Esophagus muscularis mucosa (tissue), 4 donors: ENCODE measurements at places on chromosomes 7 and 10. TPM values are rescaled to one million over a fixed set of nuclear protein-coding genes. Genes with fewer than 3 reads are reported as not detected.

DNA sequence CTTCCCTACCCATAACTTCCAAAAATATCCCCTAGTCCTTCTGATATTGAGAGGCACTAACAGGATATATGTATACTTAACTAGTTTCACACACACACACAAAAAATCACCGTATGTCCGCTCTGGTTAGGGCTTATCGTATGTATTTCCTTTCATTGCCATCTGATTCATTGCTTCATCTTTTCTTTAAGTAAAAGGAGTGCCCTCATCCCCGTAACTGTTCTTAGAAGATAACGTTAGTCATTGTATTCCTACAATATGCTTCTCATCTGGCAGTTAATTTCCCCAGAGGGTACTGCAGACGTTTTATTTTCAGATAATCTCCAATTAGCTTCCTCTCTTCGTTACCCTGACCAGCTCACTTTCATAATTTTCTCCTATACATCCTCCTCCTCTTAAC lies 37.3 kb downstream of the NRCAM start:
- no peaks in the 10 kb centered on the region for H3K36me3 ChIP-seq
- no peaks in the 10 kb centered on the region for H3K4me1 ChIP-seq
- H3K4me3 ChIP-seq = no peak overlapping the region
- H3K27ac ChIP-seq = no peak overlapping the region
- H3K27me3 ChIP-seq = no peaks in the 10 kb centered on the region

- H3K4me1 ChIP-seq = no peaks in the 10 kb centered on the region
- H3K36me3 ChIP-seq = no peaks in the 10 kb centered on the region
- no peak overlapping the region for H3K27ac ChIP-seq
- no peak for DNase-seq
Measured at GRCh38 chr7:55381189-55381588, 16.1 kb downstream of the LANCL2 start.

GRCh38 chr10:60964257-60965235 lies 20.6 kb upstream of the RHOBTB1 start:
- DNase-seq = no peak
- H3K27me3 ChIP-seq = no peaks in the 10 kb centered on the region
- no peak overlapping the region for H3K4me3 ChIP-seq
- no peaks in the 10 kb centered on the region for H3K36me3 ChIP-seq
- peak overlapping the region; percentile 42 for H3K27ac ChIP-seq
- peaks cover 43% of the 10 kb centered on the region for H3K4me1 ChIP-seq

- peaks cover 42% of the 10 kb centered on the region for H3K4me1 ChIP-seq
- peak overlapping the region; percentile 71 for H3K4me3 ChIP-seq
- H3K27me3 ChIP-seq = no peaks in the 10 kb centered on the region
- no peaks in the 10 kb centered on the region for H3K36me3 ChIP-seq
- peak overlapping the region; percentile 92 for H3K27ac ChIP-seq
Measured at GRCh38 chr10:122463466-122464249, 2.3 kb downstream of the HTRA1 start.

DNA sequence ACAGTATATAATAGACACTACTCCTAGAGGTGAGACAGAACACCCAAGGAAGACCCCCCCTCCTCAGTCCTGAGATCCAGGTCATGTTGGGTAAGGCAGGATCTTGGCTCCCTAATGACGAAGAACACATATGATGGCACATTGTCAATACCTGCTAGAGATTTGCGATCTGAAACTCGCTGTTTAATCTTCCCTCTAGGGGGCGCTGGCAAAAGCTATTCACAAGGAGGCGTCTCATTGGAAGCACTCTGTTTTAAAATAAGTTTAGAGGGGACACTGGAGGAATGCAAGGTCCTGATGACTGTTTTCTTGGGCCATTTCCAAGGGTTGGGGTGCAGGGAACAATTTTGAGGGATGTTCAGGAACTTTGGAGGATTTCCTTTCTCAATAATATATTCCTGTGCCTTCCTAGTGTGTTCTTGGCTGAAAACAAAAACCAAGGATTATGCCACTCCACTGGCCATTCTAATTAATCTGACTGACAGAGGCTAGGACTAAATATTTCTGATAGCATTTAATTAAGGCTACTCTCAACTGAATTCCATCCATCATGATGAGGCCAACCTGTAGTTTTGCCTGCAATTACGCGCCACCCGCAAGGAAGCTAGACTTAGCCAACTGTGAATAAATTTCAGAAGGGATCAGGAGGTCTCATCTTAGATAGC lies 1013.8 kb upstream of the MBL2 start:
- DNase-seq = no peak
- no peak overlapping the region for H3K4me3 ChIP-seq

DNA sequence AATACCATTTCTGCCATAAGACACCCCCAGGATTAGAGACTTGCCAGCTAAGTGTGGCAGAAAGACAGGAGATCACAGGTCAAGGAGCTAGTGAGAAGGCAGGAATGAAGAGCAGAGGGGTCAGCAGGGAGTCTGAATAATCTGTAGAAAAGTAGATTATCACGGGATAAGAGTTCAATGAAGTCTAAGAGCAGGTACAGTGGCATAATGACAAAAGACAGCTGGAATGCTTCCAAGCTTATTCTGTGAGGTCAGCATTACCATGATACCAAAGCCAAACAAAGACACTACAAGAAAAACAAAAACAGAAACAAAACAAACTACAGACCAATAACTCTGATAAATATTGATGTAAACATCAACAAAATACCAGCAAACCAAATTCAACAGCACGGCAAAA lies 20.8 kb downstream of the PILRA start:
- no peak overlapping the region for H3K27ac ChIP-seq
- H3K4me3 ChIP-seq = no peak overlapping the region
- H3K27me3 ChIP-seq = no peaks in the 10 kb centered on the region
- no peaks in the 10 kb centered on the region for H3K4me1 ChIP-seq
- no peaks in the 10 kb centered on the region for H3K36me3 ChIP-seq
- DNase-seq = no peak

GRCh38 chr7:107007007-107007891 lies 37.3 kb upstream of the PRKAR2B start:
- H3K4me1 ChIP-seq = no peaks in the 10 kb centered on the region
- no peak for DNase-seq
- no peaks in the 10 kb centered on the region for H3K36me3 ChIP-seq
- H3K27ac ChIP-seq = no peak overlapping the region
- H3K27me3 ChIP-seq = no peaks in the 10 kb centered on the region

DNA sequence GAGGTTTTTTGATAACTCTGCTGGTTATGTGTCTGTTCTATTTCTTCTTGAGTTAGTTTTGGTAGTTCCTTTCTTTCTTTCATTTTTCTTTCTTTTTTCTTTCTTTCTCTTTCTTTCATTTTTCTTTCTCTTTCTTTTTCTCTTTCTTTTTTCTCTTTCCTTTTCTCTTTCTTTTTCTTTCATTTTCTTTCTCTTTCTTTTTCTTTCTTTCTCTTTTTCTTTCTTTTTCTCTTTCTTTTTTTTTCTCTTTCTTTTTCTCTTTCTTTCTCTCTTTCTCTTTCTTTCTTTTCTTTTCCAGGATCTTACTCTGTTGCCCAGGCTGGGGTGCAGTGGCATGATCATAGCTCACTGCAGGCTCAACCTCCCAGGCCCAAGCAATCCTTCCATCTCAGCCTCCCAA lies 20.4 kb upstream of the RHBDD2 start:
- no peak for DNase-seq
- no peak overlapping the region for H3K4me3 ChIP-seq
- H3K27me3 ChIP-seq = no peaks in the 10 kb centered on the region
- no peak overlapping the region for H3K27ac ChIP-seq

DNA sequence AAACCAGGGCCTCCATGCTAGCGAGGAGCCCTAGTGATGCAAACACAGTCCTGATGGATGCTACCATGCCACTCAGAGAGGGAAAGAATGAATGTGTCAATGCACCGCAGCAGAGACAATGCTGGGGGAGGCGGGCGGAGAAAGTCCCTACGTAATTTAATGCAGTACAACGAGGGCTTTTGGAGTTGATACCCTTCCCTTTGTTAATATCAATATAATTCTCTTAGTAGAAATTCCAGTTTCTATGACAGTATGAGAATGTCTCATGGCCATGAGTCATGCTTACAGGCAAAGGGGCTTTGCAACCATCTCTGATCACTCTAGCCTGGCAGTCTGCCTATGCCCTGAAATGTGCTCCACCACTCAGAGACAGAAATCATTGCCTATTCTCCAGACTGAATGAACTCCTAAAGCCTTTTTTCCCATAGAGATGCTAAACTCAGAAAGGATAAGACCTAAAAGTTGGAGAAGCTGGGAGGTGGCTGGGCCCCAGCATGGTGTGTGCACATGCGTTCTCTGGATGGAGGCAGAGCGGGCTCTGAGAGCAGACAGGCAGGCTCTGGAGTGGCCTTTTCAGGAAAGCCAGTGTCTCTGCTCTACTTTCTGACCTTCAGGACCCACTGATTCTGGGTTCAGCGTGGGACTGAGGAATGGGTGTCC lies 20.3 kb upstream of the GIMAP2 start:
- H3K4me1 ChIP-seq = no peaks in the 10 kb centered on the region
- no peaks in the 10 kb centered on the region for H3K36me3 ChIP-seq
- DNase-seq = no peak

DNA sequence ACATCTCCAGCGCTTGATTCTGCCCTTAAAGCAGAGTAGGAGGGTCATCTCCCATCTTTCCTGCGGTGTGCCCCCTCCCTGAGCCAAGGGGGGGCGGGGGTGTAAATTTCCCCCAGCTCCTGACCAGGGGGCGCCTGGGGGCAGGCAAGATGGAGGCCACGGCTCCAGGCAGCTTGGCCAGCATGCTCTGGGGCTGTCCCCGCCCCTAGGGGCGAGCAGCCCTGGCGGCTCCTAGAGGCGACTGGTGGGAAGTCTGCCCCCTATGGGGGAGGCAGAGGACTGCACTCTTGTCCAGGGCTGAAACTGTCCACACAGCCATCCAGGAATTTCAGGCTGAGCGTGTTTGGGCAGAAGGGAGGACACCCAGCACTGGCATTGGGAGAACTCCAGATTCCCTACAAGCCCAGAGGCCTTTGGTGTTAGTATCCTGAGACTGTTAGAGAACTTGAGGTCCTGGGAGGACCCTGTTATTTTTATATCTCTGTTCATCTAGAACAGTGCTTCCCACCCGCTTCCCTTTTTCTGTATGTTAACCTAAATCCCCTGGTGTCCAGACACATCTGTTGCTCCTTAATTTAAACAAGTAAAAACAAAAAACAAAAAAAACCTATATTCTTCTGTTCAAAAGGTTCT lies 4.6 kb downstream of the STRA8 start:
- H3K36me3 ChIP-seq = no peaks in the 10 kb centered on the region
- DNase-seq = peak; percentile 66
- H3K27ac ChIP-seq = no peak overlapping the region
- no peaks in the 10 kb centered on the region for H3K4me1 ChIP-seq

DNA sequence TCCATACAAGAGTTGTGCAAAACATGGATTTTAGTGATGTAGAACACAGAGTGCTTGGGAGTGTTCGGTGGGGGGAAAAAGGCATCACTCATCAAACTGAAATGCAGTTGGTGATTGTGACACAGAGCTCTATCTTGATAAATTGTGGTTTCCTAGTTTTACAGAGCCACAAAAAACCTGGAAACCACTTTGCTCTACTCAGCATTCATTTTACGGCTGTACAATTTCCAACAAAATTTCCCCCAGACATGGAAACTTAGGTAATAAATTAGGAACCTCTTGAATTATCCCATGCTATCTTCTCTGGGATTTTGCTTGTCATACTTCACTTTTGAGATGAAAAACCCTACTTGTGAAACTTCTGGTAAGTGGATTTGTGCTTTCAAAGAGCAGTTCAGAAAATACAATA lies 614.9 kb upstream of the FZD8 start:
- H3K36me3 ChIP-seq = no peaks in the 10 kb centered on the region
- H3K4me3 ChIP-seq = no peak overlapping the region
- H3K27me3 ChIP-seq = no peaks in the 10 kb centered on the region
- no peak for DNase-seq
- peaks cover 5% of the 10 kb centered on the region for H3K4me1 ChIP-seq

DNA sequence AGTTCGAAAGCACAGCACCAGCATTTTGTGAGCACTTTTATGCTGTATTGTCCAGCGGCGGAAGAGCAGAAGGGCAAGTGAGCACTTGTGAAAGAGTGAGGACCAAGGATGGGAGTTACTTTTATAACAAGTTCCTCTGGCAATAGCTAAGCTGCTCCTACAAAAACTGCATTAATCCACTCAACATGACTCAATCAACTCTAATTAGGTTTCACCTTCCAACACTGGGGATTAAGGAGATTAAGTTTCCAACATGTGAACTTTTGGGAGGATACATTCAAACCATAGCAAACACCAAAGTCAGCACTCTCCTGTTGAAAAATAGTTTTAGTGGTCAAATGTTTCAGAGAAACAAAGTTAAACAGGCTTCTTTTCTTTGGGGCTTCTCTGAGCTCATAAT lies 844.5 kb downstream of the REEP3 start:
- no peak overlapping the region for H3K4me3 ChIP-seq
- no peaks in the 10 kb centered on the region for H3K27me3 ChIP-seq
- H3K27ac ChIP-seq = no peak overlapping the region
- no peaks in the 10 kb centered on the region for H3K4me1 ChIP-seq

Gene METTL27
- 0.83 TPM for total RNA-seq

Gene GPC2
- total RNA-seq = 0.83 TPM

Gene ZNF804B
- total RNA-seq = not detected

Gene SLC26A3
- 13.1 TPM for total RNA-seq

Gene SRRM3
- total RNA-seq = 3.3 TPM

Gene PDGFA
- total RNA-seq = 142 TPM

Gene CRYGN
- total RNA-seq = under 0.01 TPM

Gene SKAP2
- 45.8 TPM for total RNA-seq
